ENCODE measurements at places on chromosomes 7 and 10. TPM values are rescaled to one million over a fixed set of nuclear protein-coding genes. Genes with fewer than 3 reads are reported as not detected.

The DDIT4 gene
- total RNA-seq, result 166 TPM

The TBRG4 gene
- total RNA-seq, result 102 TPM

The SRRM3 gene
- total RNA-seq, result not detected

DNA sequence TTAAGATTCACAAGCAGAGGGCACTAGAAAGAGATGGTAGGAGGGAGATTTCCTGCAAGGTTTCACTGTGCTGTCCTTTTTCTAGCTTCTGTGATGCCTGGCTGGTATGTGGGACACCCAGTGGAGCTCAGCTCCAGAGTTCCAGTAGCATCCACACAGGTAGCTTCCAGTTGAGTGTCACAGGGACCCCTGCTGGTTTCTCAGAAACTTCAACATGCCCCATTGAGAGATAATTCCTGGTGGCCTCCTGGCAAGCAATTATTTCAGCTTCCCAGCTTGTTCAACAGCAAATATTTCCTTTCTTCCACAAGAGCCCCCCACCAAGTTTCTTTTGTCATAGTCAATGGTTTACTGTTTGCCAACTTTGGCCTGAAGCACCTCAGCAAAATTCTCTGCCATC, 858.7 kb downstream of the REEP3 start:
- H3K27ac ChIP-seq, result no peak overlapping the region
- no peaks in the 10 kb centered on the region for H3K36me3 ChIP-seq
- no peak for DNase-seq
- no peaks in the 10 kb centered on the region for H3K27me3 ChIP-seq
- no peaks in the 10 kb centered on the region for H3K4me1 ChIP-seq
- no peak overlapping the region for H3K4me3 ChIP-seq

- H3K36me3 ChIP-seq, result no peaks in the 10 kb centered on the region
- no peaks in the 10 kb centered on the region for H3K4me1 ChIP-seq
- no peaks in the 10 kb centered on the region for H3K27me3 ChIP-seq
- H3K27ac ChIP-seq, result no peak overlapping the region
- DNase-seq, result no peak
Measured at GRCh38 chr7:13988731-13989125, 738 bp downstream of the ETV1 start.

- DNase-seq, result no peak
- no peaks in the 10 kb centered on the region for H3K27me3 ChIP-seq
- H3K36me3 ChIP-seq, result peaks cover 2% of the 10 kb centered on the region
Measured at GRCh38 chr7:148935451-148935850, 51.4 kb upstream of the EZH2 start.

GRCh38 chr10:10828623-10829022, 189.0 kb upstream of the CELF2 start:
- no peaks in the 10 kb centered on the region for H3K4me1 ChIP-seq
- no peaks in the 10 kb centered on the region for H3K36me3 ChIP-seq
- peaks cover 14% of the 10 kb centered on the region for H3K27me3 ChIP-seq
- H3K4me3 ChIP-seq, result no peak overlapping the region

DNA sequence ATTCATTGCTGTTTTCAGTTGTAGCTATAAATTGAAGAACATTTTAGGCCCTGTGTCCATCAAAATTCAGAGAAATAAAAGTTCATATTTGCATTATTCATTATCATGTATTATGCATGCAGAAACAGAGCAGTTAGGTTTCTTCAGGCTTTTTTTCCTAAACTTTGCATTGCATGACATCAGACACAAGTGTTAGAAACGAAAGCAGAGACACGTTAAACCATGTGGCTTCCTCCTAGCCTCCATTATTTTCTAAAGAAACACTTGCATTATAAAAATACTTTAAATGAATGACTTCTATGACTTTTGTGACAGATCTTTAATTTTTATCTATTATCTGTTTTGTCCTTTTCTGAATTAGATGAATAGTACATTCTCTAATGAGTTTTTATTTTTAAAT, 8.8 kb upstream of the EBLN1 start:
- H3K36me3 ChIP-seq, result peaks cover 2% of the 10 kb centered on the region
- peaks cover 41% of the 10 kb centered on the region for H3K4me1 ChIP-seq
- no peak overlapping the region for H3K4me3 ChIP-seq
- no peak overlapping the region for H3K27ac ChIP-seq
- no peak for DNase-seq
- peaks cover 6% of the 10 kb centered on the region for H3K27me3 ChIP-seq

- H3K36me3 ChIP-seq, result no peaks in the 10 kb centered on the region
- peaks cover 11% of the 10 kb centered on the region for H3K4me1 ChIP-seq
- H3K27me3 ChIP-seq, result peaks cover 82% of the 10 kb centered on the region
- no peak overlapping the region for H3K4me3 ChIP-seq
- DNase-seq, result no peak
Measured at GRCh38 chr7:42233695-42234331, 3.2 kb downstream of the GLI3 start.

- no peaks in the 10 kb centered on the region for H3K36me3 ChIP-seq
- no peak overlapping the region for H3K4me3 ChIP-seq
- H3K27ac ChIP-seq, result no peak overlapping the region
- DNase-seq, result no peak
- H3K4me1 ChIP-seq, result no peaks in the 10 kb centered on the region
Measured at GRCh38 chr7:113936982-113937381, 18.2 kb upstream of the PPP1R3A start.

- H3K4me3 ChIP-seq, result peak overlapping the region; percentile 48
- no peaks in the 10 kb centered on the region for H3K27me3 ChIP-seq
- peaks cover 11% of the 10 kb centered on the region for H3K4me1 ChIP-seq
- peak; percentile 78 for DNase-seq
- no peaks in the 10 kb centered on the region for H3K36me3 ChIP-seq
Measured at GRCh38 chr10:97407211-97407951, 6.2 kb upstream of the RRP12 start.

- no peaks in the 10 kb centered on the region for H3K36me3 ChIP-seq
- H3K27ac ChIP-seq, result no peak overlapping the region
- peaks cover 2% of the 10 kb centered on the region for H3K27me3 ChIP-seq
- no peak for DNase-seq
- no peaks in the 10 kb centered on the region for H3K4me1 ChIP-seq
Measured at GRCh38 chr10:10132009-10132408, 885.7 kb upstream of the CELF2 start.

GRCh38 chr10:2978111-2978510, 89.2 kb upstream of the PFKP start:
- no peak overlapping the region for H3K4me3 ChIP-seq
- H3K27me3 ChIP-seq, result no peaks in the 10 kb centered on the region
- no peaks in the 10 kb centered on the region for H3K4me1 ChIP-seq
- H3K36me3 ChIP-seq, result no peaks in the 10 kb centered on the region
- DNase-seq, result peak; percentile 9

DNA sequence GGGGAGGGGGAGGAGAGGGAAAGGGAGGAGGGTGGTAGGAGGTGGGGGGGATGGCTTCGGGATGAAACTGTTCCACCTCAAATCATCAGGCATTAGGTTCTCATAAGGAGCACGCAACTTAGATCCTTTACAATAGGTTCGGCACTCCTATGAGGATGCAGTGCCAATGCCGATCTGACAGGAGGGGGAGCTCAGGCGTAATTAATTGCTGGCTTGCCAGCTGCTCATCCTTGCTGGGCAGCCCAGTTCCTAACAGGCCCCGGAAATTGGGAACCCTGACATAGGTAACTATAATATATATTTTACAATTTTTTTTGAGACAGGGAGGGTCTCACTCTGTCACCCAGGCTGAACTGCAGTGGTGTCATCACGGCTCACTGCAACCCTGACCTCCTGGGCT, 118.8 kb upstream of the SFMBT2 start:
- H3K27ac ChIP-seq, result no peak overlapping the region
- H3K27me3 ChIP-seq, result peaks cover 15% of the 10 kb centered on the region
- H3K36me3 ChIP-seq, result no peaks in the 10 kb centered on the region
- no peak overlapping the region for H3K4me3 ChIP-seq
- no peak for DNase-seq

DNA sequence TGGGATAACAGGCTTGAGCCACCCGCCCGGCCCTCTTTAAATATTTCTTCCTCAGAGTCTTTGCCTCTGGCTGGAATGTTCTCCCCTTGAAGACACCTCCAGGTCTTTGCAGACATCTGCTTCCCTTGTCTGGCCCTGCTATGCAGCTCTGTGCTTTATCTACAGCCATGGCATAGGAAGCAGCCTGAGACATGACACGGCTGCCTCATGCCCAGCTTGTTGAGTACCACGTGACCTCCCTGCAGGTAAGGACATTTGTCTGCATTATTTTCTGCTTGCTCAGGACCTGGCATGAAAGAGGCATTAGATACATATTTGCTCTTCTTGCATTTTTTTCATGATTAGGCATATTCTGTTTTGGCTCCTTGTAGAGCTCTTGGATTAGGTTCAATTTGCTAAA, 113.8 kb upstream of the KLF6 start:
- no peak for DNase-seq
- H3K27me3 ChIP-seq, result no peaks in the 10 kb centered on the region
- H3K4me3 ChIP-seq, result no peak overlapping the region

- H3K27me3 ChIP-seq, result peaks cover 16% of the 10 kb centered on the region
- H3K36me3 ChIP-seq, result no peaks in the 10 kb centered on the region
- no peaks in the 10 kb centered on the region for H3K4me1 ChIP-seq
- DNase-seq, result no peak
Measured at GRCh38 chr7:25821225-25821624, 330.8 kb upstream of the NFE2L3 start.

DNA sequence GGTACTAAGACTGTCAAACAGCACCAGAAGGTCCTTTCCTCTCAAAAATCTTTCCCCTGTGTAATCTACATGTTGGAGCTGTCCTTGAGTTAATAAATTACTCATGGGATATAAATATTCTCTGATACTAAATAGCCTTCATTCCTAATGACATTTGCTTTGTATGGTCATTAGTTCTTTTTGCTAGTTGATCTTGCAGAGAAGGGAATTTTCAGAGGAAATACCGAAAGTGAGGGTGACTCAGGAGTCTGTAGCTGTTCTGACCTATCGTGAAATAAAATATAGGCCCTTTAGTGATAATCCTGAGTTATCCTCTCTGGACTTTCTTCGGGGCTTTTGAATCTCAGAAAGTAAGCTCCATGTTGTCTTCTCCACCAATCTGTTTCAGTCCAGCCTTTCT, 19.4 kb upstream of the CLDN12 start:
- no peak overlapping the region for H3K4me3 ChIP-seq
- no peaks in the 10 kb centered on the region for H3K4me1 ChIP-seq
- H3K27me3 ChIP-seq, result no peaks in the 10 kb centered on the region
- peaks cover 60% of the 10 kb centered on the region for H3K36me3 ChIP-seq
- DNase-seq, result no peak

GRCh38 chr10:95663496-95663895, 7.0 kb upstream of the ALDH18A1 start:
- H3K4me1 ChIP-seq, result no peaks in the 10 kb centered on the region
- no peak for DNase-seq
- no peaks in the 10 kb centered on the region for H3K27me3 ChIP-seq
- no peak overlapping the region for H3K27ac ChIP-seq
- peaks cover 3% of the 10 kb centered on the region for H3K36me3 ChIP-seq

All from activated CD4-positive, alpha-beta T cell treated with anti-CD3 and anti-CD28 coated beads, Interleukin-2, amount 10 ng/mL, durations not matched to agents 7 days and 5 days (primary cell).